ENCODE measurements at places on chromosomes 16 and 17. TPM values are rescaled to one million over a fixed set of nuclear protein-coding genes. Genes with fewer than 3 reads are reported as not detected.
A peak's percentile ranks its signal among the peaks of the same experiment; 100 is the strongest.

GRCh38 chr17:72501404-72502370 is 380.9 kb downstream of the SOX9 start:
- no peaks in the 10 kb centered on the region for H3K27me3 ChIP-seq
- no peaks in the 10 kb centered on the region for H3K4me1 ChIP-seq
- no peaks in the 10 kb centered on the region for H3K36me3 ChIP-seq
- no peak overlapping the region for H3K27ac ChIP-seq
- DNase-seq = no peak

DNA sequence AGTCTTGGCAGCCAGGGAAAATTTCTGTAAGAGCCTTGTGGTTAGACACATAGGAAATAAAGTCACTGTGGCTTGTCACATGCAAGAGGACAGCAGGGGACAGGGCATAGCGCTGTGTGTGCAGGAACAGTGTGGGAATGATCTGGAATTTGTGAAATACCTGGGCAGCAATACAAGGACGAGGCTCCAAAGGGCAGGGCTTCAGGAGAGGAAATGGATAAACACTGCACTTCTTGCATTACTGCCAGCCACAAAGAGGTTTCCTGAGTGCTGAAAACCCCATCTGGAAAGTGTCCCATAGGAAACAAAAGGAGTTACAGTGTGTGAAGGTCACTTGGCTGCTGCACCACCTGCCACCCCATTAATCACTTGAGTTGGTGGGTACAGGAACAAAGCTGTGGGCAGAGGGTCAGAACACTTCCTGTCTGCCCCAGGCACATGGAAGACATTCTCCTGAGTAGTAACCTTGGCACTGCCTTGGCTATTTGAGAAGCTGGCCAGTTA is 12.1 kb upstream of the HP start:
- no peaks in the 10 kb centered on the region for H3K4me1 ChIP-seq
- H3K36me3 ChIP-seq = no peaks in the 10 kb centered on the region
- no peaks in the 10 kb centered on the region for H3K27me3 ChIP-seq
- H3K4me3 ChIP-seq = no peak overlapping the region
- no peak for DNase-seq

GRCh38 chr16:979859-980594 is 1.5 kb upstream of the SOX8 start:
- H3K4me1 ChIP-seq = peaks cover 12% of the 10 kb centered on the region
- no peaks in the 10 kb centered on the region for H3K27me3 ChIP-seq
- H3K36me3 ChIP-seq = no peaks in the 10 kb centered on the region
- H3K4me3 ChIP-seq = no peak overlapping the region

TBC1D10B gene
- 8.5 TPM for polyA plus RNA-seq

GRCh38 chr17:66687570-66688284 is 147.2 kb upstream of the CACNG5 start:
- H3K27ac ChIP-seq = no peak overlapping the region
- no peak overlapping the region for H3K4me3 ChIP-seq
- no peaks in the 10 kb centered on the region for H3K27me3 ChIP-seq
- no peaks in the 10 kb centered on the region for H3K4me1 ChIP-seq
- no peak for DNase-seq
- peaks cover 35% of the 10 kb centered on the region for H3K36me3 ChIP-seq

DNA sequence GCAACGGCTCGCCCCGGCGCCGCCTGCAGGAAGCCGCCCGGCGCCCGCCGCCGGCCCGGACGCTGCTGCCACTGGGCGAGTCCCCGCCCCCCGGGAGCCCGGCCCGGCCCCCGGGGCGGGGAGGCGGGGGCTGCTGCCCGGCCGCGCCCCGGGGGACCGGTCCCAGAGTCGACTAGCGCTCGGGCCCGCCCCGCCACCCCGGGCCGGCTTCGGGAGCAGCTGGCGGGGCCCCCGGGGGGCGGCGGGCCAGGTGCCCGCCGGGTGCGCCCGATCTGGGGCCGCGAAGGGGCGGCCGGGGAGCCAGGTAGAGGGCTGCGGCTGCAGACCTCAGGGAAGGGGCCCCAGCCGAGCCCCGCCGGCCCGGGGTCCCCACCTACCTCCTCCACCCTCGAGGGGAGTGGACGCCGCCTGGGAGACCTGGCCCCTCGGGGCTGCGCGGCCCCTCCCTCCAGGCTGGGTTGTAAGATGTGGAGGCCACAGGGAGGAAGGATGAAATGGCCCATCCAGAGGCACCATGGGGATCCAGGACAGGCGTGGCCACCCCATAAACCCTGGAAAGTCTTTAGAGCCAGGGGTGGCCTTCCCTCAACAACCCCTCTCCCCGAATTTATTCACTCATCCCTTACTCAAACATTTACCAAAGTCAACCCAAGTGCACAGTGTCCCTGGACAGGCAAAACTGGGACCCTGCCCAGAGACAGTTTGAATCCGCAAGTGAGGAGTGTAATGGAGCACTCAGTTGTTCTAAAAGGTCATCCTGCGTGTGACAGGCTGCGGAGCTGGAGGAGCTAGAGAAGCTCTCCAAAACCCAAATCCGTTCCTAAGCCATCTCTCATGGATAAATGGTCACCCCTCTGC is at the start of gene CDYL2:
TSS of gene CDYL2 (minus strand) at position 73 of the 858 bp plus-strand sequence. CDS start 425 bp downstream, outside the sequence.
- peak within 1 kb of the TSS; percentile 51 for H3K4me3 ChIP-seq
- H3K27me3 ChIP-seq = no peaks in the 10 kb centered on the region
- DNase-seq = no peak
- peaks cover 31% of the 10 kb centered on the region for H3K4me1 ChIP-seq
- no peak within 1 kb of the TSS for H3K27ac ChIP-seq

EVI2A gene
- 70.1 TPM for polyA plus RNA-seq

DNA sequence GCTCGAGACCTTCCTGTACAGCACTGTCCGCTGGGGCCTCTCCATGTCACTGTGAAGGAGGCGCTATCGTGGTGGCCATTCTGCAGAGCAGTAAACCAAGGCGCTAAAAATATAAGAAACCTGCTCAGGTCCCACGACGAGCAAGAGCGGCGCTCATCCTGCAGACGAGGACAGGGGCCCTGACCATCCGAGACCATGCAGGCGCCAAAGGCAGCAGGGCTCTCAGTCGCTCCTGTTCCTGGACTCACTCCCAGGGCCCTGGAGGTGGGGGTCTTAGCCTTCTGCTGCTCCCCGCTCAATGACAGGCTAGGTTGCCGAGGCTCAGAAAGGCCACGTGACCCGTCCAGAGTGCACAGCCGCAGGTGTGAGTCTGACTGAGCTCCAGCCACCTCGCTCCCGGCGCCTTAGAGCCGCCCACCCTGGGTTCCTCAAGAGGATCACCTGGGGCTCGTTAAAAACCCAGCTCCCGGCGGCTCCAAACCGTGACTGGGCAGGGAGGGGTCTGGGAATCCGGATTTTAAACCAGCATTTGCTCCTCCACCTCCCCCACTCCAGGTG is 509 bp upstream of the ATP2C2 start:
- H3K4me3 ChIP-seq = no peak overlapping the region
- H3K36me3 ChIP-seq = no peaks in the 10 kb centered on the region
- DNase-seq = no peak
- peaks cover 4% of the 10 kb centered on the region for H3K27me3 ChIP-seq
- no peak overlapping the region for H3K27ac ChIP-seq
- no peaks in the 10 kb centered on the region for H3K4me1 ChIP-seq

GRCh38 chr17:19003543-19004420 is 782 bp downstream of the FAM83G start:
- H3K27me3 ChIP-seq = no peaks in the 10 kb centered on the region
- peak; percentile 25 for DNase-seq
- H3K4me3 ChIP-seq = peak overlapping the region; percentile 42
- peaks cover 35% of the 10 kb centered on the region for H3K4me1 ChIP-seq
- no peaks in the 10 kb centered on the region for H3K36me3 ChIP-seq
- peak overlapping the region; percentile 77 for H3K27ac ChIP-seq

- H3K4me1 ChIP-seq = no peaks in the 10 kb centered on the region
- no peak overlapping the region for H3K27ac ChIP-seq
- no peak for DNase-seq
These were observed 45.2 kb upstream of the DHX40 start for GRCh38 chr17:59520251-59520650.

SLC16A13 gene
- polyA plus RNA-seq = 0.93 TPM

UTS2R gene
- not detected for polyA plus RNA-seq

ABCA6 gene
- not detected for polyA plus RNA-seq

DNA sequence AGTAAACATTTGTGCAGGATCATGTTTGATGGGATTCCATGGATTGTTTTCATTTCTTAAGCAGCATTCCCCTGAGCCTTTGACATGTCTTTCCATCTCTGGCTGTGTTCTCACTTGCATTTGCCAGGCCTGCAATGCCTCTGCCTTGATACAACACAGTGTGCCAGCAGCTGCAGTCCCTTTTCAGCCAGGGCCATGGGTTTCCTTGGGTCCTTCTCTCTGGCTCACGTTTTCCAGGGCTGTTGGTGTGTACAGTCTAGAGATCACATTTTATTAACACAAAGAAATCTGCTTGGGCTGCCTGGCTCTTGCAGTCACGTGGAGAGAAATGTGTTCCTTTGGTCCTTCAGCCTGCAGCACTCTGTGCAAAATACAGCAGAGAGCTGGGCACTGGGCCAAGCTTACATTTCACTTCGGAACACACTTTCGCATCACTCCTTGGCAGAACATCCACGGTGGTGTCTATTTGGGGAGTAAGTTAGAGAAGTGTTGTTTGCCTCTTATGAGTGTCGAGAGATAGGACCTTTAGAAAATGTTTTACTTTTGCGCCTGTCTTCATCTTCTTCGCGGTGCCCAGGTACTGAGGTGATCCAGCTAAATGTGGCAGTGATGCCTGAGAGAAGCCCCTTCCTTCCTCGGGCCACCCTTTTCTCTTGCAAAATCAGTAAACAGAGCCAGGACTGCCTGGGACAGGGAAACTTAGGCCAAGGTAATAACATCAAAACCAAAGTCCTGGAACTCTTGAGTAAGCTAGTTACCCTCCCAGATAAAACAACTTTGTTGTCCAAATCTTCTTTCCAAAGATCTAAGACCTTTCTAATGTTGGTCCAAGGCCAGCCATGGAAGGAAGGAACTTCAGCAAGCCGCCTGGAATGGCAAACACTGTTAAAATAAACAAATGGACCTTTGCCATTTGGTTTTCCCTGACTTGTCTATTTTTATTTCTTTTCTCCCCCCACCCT is 20.9 kb downstream of the HLF start:
- no peak overlapping the region for H3K27ac ChIP-seq
- H3K4me3 ChIP-seq = no peak overlapping the region
- no peak for DNase-seq
- no peaks in the 10 kb centered on the region for H3K27me3 ChIP-seq
- no peaks in the 10 kb centered on the region for H3K36me3 ChIP-seq

DNA sequence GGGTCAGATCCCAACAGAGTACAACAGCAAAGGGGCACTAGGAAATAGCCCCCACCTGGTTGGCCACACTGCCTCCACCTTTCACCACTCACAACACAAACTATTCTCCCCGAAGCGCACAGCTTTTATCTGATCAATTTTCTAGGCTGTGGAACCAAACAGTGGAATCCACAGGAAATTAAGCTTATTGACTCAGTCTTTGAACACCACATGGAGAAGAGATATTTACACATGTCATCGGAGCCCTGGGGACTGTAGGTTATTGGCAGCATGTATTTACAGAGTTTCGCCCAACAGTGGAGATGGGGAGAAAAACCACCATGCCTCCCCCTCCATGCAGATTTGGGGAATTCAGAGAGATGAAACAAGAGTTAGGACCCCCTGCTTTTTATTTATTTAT is 154.8 kb downstream of the XYLT1 start:
- no peak overlapping the region for H3K4me3 ChIP-seq
- H3K27me3 ChIP-seq = no peaks in the 10 kb centered on the region
- no peak for DNase-seq

KIF18B gene
- polyA plus RNA-seq = not detected

MYH1 gene
- not detected for polyA plus RNA-seq

CCDC43 gene
- 14.0 TPM for polyA plus RNA-seq

DOC2A gene
- not detected for polyA plus RNA-seq

TRAPPC1 gene
- 240 TPM for polyA plus RNA-seq

- no peaks in the 10 kb centered on the region for H3K36me3 ChIP-seq
These were observed 474.7 kb downstream of the HAPSTR1 start for GRCh38 chr16:9566099-9566498.

DNA sequence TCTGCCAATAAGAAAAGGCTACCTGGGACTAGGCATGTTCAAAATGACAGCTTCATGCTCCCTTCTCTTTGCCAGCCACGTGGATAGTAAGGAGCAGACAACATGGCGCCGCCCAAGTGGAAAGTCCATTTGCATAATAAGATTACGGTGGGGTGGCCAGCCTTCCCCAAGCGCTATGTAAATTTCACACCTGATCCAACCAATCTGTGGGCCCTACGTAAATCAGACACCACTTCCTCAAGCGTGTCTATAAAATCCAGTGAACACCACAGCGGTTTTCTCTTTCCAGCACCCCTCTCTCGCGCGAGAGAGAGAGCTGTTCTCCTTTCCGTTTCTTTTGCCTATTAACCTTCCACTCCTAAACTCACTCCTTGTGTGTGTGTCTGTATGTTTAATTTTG is 140.3 kb upstream of the ERCC4 start:
- no peak overlapping the region for H3K27ac ChIP-seq
- H3K4me1 ChIP-seq = no peaks in the 10 kb centered on the region
- no peaks in the 10 kb centered on the region for H3K36me3 ChIP-seq
- no peak for DNase-seq
- no peak overlapping the region for H3K4me3 ChIP-seq

CD300LD gene
- polyA plus RNA-seq = not detected

DNA sequence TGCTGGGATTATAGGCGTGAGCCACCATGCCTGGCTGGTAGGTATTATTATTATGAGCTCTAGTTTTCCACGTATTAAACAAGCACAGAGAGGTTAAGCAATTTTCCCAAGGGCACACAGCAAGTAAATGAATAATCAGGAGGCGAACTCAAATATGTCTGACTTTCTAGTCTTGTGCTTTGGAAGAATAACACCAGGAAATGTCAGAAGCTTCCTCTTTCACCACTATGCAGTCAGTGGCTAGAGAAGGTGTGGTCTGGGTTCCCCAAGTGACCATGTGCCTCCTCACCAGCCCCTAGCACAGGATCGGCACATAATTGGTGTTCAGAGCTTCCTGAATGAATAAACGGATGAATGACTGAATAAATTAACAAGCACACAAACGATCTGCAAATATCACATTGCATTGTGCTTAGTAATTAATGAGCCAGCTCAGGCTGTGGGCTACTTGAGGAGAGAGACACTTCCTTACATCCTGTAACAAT is 21.6 kb upstream of the SCNN1B start:
- no peaks in the 10 kb centered on the region for H3K4me1 ChIP-seq
- DNase-seq = no peak
- H3K4me3 ChIP-seq = no peak overlapping the region

ATP6V0A1 gene
- polyA plus RNA-seq = 6.4 TPM

DNA sequence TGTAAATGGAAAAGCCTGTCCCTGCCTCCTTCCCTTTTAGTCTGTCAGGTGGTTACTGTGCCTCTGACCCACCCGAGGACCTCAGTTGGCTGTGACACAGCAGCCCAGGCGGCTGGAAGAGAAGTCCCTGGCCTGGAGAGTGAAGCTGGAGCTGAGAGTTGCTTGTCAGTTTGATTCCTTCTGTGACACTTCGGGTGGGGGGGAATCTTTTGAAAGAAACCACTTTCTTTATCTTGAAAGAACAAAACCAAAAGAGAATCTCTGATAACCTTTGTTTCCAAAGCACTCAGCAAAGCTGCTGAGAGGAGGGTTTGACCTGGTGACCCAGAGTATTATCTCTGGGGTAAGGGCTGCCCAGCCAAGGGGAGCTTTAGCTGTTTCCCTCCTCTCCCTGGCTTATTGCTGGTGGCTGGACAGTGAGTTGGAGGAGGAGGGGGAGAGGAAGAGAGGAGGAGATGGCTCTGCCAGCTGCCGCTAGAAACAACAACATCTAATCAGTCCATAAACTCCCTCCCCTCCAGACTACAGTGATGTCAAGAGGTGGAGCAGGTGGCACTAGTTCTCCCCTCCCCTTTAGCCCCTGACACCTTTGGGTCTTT is 34.0 kb downstream of the YPEL2 start:
- no peaks in the 10 kb centered on the region for H3K36me3 ChIP-seq
- DNase-seq = peak; percentile 57
- peaks cover 91% of the 10 kb centered on the region for H3K4me1 ChIP-seq
- H3K27me3 ChIP-seq = no peaks in the 10 kb centered on the region

- H3K4me3 ChIP-seq = no peak overlapping the region
- H3K27ac ChIP-seq = no peak overlapping the region
- no peaks in the 10 kb centered on the region for H3K27me3 ChIP-seq
- H3K4me1 ChIP-seq = no peaks in the 10 kb centered on the region
- DNase-seq = no peak
These were observed 35.3 kb upstream of the PITPNM3 start for GRCh38 chr17:6591599-6592158.
